DND-41 (cell line): ENCODE measurements at places on chromosomes 4 and X.

GRCh38 chrX:11399489-11400094 is 106.4 kb downstream of the AMELX start:
- no peak for DNase-seq

DNA sequence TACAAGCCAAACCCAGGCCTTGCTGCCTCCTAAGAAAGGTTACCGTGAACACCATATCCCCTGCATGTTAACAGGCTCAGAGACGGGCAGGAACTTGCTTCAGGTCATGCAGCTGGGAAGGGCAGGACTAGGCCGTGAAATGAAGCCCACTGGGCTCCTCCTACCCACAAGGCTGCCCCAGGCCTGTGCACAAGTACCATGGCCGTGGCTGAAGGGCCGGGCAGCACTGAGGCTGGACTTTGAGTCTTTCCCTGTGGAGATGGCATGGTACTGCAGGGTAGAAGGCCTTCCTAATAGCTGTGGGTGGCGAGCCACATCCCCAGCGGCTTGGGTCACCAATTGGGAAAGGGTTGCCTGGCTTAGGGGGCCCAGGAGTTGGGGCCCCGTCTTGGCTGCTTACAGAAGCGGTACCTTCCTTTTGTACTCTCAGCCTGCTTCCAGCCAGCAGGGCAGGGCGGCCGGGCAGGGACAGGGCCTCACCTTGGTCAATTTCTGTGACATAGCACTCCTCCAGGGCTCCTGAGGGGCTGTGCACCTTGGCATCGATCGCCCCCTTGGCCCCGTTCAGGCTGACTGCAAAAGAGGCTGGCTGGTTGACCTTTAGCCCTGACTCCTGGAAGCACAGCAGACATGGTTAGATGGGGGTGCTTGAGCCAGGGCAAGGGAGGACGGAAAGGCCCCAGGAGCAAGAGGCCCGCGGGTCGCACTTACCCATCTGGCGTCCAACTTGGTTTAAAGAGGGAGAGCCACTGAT is 23.8 kb downstream of the FLNA start:
- DNase-seq: no peak

DNA sequence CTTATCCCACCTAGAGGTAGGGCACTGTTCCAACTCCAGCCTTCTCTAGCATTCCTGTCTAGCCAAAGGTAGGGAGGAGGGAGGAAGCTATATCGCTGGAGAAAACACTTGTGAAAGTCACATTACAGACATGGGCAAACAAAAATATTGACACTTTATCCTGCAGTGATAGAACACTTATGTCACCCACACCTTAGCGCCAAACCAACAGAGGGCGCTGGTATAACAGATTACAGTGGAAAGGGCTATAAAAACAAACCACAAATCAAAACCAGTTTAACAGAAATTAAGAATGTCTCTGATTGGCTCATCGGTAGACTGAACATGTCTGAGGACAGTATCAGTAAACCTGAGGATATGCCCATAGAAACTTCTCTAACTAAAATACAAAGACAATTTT is 451.3 kb downstream of the TLL1 start:
- no peak for DNase-seq

DNA sequence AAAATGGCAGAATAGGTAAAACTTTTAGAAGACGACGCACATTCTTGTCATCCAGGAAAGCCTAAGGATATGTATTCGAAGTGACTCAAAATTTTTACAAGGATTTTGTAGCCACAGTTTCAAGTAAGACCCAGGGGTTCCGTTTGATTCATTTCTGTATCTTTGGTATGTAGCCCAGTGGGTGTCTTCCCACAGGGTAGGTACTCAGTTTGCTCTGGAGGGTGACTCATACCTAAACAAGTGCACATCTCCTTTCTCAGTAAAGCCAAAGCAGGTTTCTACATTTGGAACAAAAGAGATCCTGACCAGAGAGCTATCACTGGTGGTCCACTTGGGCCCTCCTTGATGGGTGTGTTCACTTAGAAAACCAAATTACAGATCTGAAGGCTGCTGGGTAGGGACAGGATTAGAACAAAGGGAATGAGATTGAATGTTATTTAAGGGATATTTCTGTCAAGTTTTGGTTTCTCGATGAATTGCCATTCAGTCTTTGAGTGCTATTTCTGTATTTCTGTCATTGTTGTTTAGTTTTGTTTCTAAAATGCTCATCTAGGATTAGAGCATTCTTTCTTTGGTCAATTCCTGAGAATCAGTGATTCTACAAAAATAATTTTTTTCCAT is 56.1 kb downstream of the PLS3 start:
- DNase-seq: no peak

- DNase-seq: no peak
These were observed 909.0 kb downstream of the CENPC start for GRCh38 chr4:66636349-66636748.

GRCh38 chr4:42642845-42643615 is 13.9 kb downstream of the ATP8A1 start:
- DNase-seq: no peak
